ENCODE measurements at places on chromosomes 12 and 14.

DNA sequence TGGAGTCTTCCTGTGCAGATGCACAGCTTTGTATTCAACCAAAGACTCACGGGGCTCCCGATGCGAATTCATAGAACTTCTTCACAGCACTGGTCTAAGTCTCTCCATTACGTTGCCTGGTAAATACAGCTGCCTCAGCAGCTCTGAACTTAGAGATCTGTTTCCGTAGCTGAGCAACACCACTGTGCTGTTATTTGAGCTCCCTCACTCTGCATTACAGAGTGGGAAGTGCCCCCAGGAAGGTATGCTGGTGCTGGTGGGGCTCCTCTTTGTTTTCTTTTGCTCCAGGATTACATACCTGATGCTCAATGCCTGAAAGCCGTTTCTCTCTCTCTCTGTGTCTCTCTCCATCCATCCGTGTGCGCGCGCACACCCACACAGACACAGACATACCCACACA lies 227.5 kb upstream of the RMST start:
- DNase-seq = no peak

GRCh38 chr14:100072783-100073346 lies 7.6 kb downstream of the EVL start:
- no peak for DNase-seq

GRCh38 chr12:82554529-82554928 lies 132.2 kb upstream of the TMTC2 start:
- DNase-seq = no peak

GRCh38 chr14:94161981-94162380 lies 12.1 kb upstream of the PPP4R4 start:
- DNase-seq = no peak

GRCh38 chr12:34107781-34108404 lies 85.6 kb downstream of the ALG10 start:
- no peak for DNase-seq

DNA sequence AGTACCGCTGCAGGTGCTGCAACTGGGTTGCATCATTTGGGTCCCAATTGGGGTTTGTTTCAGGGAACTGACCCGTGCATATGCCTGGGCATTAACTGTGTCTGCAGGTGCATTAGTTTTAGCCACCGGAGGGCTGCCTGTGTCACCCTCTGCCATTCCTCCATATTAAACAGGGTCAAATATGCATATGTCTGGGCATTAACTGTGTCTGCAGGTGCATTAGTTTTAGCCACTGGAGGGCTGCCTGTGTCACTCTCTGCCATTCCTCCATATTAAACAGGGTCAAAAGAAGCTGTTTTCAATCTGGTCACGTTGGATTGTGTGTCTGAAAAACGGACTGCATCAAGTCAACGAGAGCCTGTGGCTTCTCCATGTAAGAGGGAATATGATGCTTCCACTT lies 1317.0 kb downstream of the TMEM121 start:
- no peak for DNase-seq

- no peak for DNase-seq
Measured at GRCh38 chr12:41424651-41425050, 236.5 kb downstream of the PDZRN4 start.

- no peak for DNase-seq
Measured at GRCh38 chr14:75342762-75343599, 64.4 kb downstream of the FOS start.

DNA sequence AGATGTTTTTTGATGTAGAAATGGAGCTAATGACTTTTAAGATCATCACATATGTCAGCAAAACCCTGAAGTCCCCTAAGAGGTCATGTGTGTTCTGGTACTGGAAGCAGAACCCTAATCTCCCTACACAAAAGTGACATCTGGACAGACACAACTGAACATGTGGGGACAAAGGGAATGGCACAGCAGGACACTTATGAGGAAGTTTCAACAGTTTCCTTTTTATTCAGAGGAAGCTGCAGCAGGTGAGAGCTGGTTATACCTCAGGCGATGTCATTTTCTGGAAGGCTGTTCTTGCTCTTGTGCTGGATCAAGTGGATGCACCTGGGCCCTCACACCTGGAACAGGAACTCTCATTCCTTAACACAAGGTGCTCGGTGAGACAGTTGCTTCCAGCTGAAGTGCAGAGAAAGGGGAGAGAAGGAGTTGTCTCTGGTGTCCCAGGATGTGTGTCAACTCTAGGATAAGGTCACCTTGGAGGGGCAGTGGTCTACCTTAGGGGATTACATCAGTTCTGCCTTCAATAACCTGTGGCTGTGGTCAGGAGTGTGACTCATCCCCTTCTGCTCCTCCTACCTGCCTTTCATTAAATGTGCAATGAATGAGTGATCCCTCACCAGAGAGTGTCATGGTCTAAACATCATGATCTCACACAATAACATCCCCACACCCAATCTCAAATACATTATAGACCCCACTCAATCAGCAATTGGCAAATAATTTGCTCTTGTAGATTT lies 463.4 kb downstream of the TMEM121 start:
- DNase-seq = no peak

GRCh38 chr14:50600849-50601248 lies 40.9 kb downstream of the ATL1 start:
- no peak for DNase-seq

DNA sequence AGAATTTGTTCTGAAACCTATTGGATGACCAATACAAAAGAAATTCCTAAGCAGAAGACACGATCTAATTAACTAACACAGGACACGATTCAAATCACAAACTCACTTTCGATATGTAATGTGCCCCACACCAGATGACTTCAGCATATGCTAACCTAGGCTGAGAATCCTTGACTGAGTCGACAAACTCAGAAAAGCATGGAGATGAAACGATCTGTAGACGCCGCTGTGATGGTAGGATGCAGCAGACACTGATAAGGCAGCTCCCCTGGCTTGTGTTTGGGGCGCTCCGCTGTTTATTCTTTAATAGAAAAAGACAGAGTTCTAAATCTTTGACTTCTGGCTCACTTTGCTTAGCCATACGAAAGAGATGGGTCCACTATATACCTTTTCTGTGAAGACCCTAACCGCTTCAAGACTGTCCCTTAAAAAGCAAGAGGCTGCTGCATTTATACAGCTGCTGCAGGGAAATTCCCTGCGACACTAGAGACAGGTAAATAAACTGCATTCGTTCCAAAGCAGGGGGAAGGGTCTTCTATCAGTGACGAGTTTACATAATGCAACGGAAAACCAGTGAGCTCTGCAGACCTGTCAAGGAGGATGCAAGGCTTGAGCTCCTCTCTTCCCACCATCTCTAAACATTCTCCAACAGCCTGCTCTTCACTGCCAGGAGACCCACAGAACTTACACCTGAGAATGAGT lies 929 bp downstream of the CHD8 start:
- no peak for DNase-seq

DNA sequence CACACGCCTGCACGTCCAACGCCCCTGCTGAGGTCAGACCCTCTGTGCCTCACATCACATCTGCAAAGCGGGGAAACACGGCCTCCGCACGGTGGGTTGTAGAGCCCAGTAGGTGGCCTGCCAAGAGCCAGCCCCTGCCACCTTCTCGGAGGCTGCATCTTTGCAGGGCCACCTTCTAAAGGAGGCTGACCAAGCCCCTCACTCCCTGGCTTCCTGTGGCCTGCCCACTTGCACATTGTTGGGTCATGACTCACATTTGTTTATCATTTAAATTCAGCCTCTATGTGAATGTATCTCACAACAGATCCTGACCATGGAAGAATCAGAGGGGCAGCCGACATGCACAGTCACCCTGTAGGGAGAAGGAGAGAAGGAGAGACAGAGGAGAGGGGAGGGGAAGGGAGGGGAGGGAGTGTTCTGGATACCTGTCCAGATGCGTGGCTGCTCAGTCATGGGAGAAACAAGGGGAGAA lies 319.5 kb upstream of the DIO3 start:
- no peak for DNase-seq

DNA sequence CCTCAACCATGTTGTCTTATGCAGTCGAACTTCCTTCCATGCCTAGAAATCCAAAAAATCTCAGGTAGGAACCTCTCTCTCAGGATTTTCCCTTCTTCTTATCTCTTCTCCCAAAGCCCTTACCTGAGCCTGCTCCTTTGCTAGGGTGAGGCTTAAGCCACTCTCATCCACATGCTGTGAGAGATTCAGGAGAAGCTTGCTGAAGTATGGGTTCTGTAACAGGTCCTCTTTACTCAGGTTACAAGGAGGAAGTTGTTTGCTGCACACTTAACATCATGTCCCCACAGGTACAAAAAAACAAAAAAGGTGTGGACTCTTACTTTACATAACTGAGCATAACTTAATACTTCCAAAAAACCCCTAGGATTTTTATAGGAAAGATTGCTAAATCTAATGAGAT lies 4.5 kb downstream of the HAUS4 start:
- no peak for DNase-seq

- DNase-seq = no peak
Measured at GRCh38 chr14:54754623-54755386, 147.8 kb downstream of the GCH1 start.

DNA sequence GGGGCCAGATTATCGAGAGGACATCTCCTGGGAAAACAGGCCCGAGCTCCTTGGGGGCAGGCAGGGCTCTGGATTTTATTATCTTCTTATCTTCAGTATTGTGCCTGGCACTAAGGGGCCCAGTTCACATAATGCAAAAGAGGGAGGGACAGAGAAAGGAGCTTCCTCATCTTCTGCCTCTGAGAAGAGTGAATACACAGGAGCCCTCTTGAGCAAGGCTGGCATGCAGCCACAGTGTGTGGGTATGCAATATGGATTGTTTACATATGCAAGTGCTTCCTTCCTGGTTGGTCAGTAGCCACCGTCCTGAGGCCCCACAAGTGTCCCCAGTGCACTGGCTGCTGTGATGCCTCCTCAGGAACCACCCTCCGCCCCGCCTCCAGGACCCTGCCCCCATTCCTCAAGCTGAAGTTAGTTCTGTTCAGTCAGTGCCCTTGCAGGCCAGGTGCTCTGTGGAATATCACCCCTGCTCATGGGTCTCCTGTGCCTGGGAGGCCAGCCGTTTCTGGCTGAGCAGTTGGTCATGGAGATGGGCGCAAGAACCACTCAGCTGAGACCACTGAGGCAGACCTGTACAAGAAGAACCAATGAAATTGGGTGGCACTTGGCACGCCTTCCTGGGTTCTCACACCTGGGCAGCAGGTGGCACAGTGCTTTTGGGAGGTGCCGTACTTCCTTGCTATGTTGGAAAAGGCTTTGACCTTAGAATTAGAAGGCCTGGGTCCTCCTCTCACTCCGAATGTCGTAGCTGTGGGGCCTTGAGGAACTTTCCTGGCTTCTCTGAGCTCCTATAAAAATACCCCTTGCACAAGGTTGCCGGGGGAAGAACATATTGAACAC lies 35.1 kb upstream of the ACTN1 start:
- no peak for DNase-seq

GRCh38 chr12:88141774-88142609 lies at the start of the genes CEP290 and TMTC3:
TSS of gene CEP290 (minus strand) at chr12:88142088. CDS start at chr12:88141307, 781 bp downstream.
TSS of gene TMTC3 (plus strand) at chr12:88142307. CDS start at chr12:88148316, 6,009 bp downstream.
- DNase-seq = peak; percentile 58

GRCh38 chr12:46414591-46415268 lies 42.2 kb upstream of the SLC38A2 start:
- no peak for DNase-seq

DNA sequence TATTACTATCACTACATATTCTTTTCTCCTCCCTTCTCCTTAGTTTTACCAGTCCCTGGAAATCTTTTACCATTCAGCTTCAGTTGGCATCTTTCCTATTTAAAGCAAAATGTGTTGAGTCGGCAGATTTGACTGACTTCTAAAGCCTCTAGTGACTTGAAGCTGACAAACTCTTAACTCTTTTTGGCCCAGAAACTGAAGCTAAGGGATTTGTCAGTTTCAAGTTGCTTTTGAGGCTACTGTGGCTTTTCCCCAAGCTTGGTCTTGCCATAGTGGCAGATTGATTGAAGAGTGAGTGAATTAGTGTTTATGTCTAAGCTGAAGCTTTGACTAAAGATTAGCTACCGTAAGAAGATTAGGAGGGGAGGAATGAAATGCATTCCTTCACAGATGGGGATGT lies 104.0 kb downstream of the ETNK1 start:
- no peak for DNase-seq

- no peak for DNase-seq
Measured at GRCh38 chr14:96239711-96240141, 16.3 kb upstream of the BDKRB1 start.

- DNase-seq = no peak
Measured at GRCh38 chr12:63292471-63293221, 141.6 kb upstream of the AVPR1A start.

- DNase-seq = no peak
Measured at GRCh38 chr12:128073937-128074336, 193.0 kb upstream of the TMEM132C start.
